ENCODE measurements at places on chromosomes 11 and 22.

DNA sequence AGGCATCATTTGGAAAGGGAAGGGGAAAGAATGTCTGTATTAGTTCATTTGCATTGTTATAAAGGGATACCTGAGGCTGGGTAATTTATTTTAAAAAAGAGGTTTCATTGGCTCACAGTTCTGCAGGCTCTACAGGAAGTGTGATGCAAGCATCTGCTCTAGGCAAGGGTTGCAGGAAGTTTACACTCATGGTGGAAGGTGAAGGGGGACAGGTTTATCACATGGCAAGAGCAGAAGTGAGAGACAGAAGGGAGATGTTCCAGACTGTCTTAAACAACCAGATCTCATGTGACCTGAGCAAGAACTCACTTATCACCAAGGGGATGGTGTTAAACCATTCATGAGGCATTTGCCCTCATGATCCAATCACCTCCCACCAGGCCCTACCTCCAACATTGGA lies 90.6 kb downstream of the CCDC83 start:
- ATAC-seq, result no peak
- no peaks in the 10 kb centered on the region for H3K27me3 ChIP-seq

DNA sequence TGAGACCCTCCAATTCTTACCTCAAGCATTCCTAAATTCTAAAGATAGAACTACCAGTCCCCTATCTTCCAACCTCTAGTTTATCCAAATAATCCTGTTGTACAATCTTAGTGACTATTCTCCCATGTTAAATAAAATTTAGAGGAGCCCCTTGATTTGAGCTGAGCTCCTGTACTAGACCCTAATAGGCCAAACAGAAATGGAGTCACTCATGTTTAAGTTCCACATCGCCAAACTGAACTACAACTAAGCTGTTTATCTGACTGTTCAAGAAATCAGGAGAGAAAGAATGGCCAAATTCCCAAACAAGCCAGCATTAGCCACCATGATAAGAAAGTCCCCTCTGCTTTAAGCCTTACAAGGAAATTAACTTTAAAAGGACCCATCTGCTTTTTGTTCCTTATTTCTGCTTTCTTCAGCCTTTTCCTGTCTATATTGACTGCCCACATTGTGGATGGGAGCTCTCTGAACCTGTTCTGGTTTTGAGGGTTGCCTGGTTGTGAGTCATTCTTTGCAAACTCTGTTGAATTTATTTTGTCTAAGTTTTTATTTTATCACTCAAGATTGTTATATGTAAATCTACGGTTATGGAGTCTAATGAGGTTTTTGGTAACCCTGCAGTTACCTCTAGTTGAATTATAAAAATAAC lies 90.4 kb downstream of the TTC28 start:
- H3K4me3 ChIP-seq, result no peak overlapping the region
- peaks cover 3% of the 10 kb centered on the region for H3K27me3 ChIP-seq
- no peak for ATAC-seq

DNA sequence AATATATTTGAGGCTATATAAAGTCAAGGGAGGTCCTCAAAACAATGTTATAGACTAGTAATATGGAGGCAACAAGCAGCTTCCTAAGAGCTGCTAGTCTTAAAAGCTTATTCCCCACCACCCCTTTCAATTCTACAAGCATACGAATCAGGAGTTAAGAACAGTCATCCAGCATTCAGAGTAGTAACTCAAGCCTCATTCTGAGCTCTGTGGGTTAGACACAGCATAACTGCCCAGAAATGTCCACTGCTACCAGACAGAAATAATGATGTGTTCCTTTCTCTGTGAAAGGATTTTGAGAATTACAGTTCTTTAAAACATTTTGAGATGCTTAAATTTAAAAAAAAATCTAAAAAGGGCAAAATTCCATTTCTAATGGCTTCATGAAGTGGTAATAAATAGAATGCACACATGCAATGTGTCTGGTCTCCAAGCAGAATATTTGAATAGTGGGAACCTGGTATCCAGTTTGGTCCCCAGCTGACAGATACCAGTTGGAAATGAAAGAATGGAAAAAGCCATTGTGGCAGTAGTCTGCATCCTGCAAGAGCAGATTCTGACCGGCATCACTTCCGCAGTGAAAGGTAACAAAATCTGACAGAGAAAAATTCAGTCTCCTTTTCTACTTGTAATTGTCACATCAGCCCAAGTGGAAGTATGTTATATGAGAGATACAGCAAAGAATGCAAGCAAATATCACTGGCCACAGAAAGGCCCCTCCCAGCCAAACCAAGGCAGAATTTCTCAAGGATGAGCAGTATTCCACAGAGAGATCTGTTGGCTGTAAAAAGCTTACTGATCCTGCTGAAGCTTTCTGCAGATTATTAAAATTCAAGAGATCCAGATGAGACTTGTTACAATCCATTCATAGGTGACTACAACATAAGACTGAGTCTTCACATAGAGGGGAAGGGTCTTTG lies 310.8 kb upstream of the PITPNB start:
- H3K27ac ChIP-seq, result no peak overlapping the region
- no peaks in the 10 kb centered on the region for H3K4me1 ChIP-seq
- no peaks in the 10 kb centered on the region for H3K36me3 ChIP-seq
- no peak for ATAC-seq
- H3K4me3 ChIP-seq, result no peak overlapping the region
- H3K27me3 ChIP-seq, result no peaks in the 10 kb centered on the region

GRCh38 chr11:117823946-117824420 lies 561 bp downstream of the FXYD2 start:
- ATAC-seq, result no peak
- H3K27me3 ChIP-seq, result peaks cover 28% of the 10 kb centered on the region
- no peaks in the 10 kb centered on the region for H3K36me3 ChIP-seq
- H3K4me1 ChIP-seq, result peaks cover 54% of the 10 kb centered on the region
- H3K27ac ChIP-seq, result peak overlapping the region; percentile 65

DNA sequence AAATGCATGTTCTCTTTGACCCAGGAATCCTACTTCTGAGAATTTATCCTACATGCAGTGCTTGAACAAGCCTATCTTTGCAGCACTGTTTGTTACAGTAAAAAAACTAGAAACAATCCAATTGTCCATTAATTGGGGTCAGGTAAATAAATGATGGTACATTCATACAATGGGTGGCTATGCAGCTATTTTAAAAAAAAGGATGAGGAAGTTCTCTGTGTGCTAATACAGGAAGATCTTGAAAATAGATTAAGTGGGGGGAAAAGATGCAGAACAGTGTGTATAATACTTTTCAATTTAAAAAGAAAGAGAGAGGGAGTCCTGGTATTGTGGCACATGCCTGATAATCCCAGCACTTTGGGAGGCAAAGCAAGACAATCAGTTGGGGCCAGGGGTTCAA lies 9.5 kb upstream of the CREB3L1 start:
- no peak for ATAC-seq
- peaks cover 52% of the 10 kb centered on the region for H3K27me3 ChIP-seq
- no peak overlapping the region for H3K4me3 ChIP-seq
- H3K36me3 ChIP-seq, result no peaks in the 10 kb centered on the region
- H3K27ac ChIP-seq, result no peak overlapping the region

DNA sequence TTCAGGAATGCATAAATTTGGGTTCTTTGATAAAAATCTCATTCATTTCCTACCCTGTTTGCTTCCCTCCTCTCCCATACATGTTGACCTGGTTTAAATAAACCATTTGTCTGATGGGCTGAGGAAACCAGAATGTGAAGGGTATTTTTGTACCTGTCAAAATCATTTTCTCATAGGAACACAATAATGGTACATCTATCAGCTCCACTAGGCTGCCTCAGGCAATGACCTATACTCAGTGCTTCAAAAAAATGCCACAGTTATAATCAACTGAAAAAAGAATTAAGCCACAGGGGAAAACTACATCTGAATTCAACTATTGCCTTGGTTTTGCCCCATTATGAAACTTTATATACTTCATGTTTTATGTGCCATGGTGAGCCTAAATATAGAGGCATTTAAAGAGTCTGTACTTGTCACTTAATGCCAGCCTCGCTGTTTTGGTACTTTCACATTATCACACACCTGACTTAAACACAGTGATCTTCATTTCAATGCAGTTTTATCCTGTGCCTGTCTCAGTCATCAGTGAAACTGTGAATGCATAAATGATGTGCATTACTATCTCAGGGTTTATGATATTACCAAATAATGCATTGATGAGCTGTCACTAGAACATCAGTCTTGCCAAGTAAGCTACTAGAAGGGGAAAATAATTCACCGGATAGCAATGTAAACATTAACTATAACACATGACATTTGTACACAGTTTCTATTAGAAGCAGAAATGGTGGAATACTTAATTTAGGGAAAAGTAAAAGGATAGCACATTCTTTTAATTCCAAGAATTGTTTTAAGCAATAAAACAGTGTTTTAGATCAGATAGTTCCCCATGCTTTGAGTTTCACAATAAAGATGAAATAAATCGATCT lies 92.7 kb downstream of the MSANTD4 start:
- no peaks in the 10 kb centered on the region for H3K36me3 ChIP-seq
- no peak overlapping the region for H3K27ac ChIP-seq
- H3K4me3 ChIP-seq, result no peak overlapping the region
- no peaks in the 10 kb centered on the region for H3K4me1 ChIP-seq

- no peaks in the 10 kb centered on the region for H3K4me1 ChIP-seq
- no peak for ATAC-seq
- peaks cover 31% of the 10 kb centered on the region for H3K27me3 ChIP-seq
- no peak overlapping the region for H3K27ac ChIP-seq
- no peaks in the 10 kb centered on the region for H3K36me3 ChIP-seq
These were observed 31.1 kb downstream of the MRGPRX4 start for GRCh38 chr11:18203723-18204122.

DNA sequence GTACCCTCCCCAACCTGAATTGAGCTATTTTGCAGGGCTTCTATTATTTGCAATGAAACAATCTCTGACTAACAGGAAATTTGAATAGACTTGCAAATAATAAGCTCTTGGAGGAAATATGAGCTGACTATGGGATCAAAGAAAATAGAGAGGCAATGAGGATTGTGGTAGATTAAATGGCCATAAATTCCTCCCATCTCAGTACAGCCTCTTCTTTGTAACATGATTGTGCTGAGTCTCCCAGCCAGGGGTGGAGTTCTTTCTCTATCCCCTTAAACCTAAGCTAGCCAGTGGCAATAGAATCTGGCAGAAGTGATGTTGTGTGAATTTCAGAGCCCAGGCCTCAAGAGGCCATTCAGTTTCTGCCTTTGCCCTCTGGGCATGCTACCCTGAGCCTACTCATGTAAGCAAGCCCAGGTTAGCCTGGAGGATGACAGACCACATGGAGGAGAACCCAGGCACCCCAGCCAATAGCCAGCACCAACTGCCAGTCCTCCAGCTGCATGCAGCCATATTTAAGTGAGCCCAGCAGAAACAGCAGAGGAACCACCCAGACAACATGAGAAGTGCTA lies 86.8 kb upstream of the TP53I11 start:
- H3K27ac ChIP-seq, result peak overlapping the region; percentile 23
- H3K36me3 ChIP-seq, result peaks cover 16% of the 10 kb centered on the region
- peaks cover 13% of the 10 kb centered on the region for H3K4me1 ChIP-seq

GRCh38 chr11:63229815-63230214 lies 13.6 kb downstream of the SLC22A25 start:
- H3K27me3 ChIP-seq, result peaks cover 42% of the 10 kb centered on the region
- H3K36me3 ChIP-seq, result no peaks in the 10 kb centered on the region
- no peak overlapping the region for H3K27ac ChIP-seq
- no peaks in the 10 kb centered on the region for H3K4me1 ChIP-seq
- no peak overlapping the region for H3K4me3 ChIP-seq
- no peak for ATAC-seq

- peaks cover 14% of the 10 kb centered on the region for H3K4me1 ChIP-seq
- no peaks in the 10 kb centered on the region for H3K36me3 ChIP-seq
- H3K4me3 ChIP-seq, result no peak overlapping the region
- no peak for ATAC-seq
These were observed 35.7 kb downstream of the EIF3F start for GRCh38 chr11:8022876-8023275.

Data from stimulated activated memory B cell treated with anti-CD40 and anti-IgM and Interleukin-4, amounts not matched to agents 10 μg/mL and 1 μg/mL and 100 μg/mL, for 72 hours (primary cell).